NCI-H1417 (cell line): ENCODE measurements at places on chromosomes 2 and 18.

GRCh38 chr2:133235968-133236367 is 332.3 kb downstream of the NCKAP5 start:
- DNase-seq, result no peak

DNA sequence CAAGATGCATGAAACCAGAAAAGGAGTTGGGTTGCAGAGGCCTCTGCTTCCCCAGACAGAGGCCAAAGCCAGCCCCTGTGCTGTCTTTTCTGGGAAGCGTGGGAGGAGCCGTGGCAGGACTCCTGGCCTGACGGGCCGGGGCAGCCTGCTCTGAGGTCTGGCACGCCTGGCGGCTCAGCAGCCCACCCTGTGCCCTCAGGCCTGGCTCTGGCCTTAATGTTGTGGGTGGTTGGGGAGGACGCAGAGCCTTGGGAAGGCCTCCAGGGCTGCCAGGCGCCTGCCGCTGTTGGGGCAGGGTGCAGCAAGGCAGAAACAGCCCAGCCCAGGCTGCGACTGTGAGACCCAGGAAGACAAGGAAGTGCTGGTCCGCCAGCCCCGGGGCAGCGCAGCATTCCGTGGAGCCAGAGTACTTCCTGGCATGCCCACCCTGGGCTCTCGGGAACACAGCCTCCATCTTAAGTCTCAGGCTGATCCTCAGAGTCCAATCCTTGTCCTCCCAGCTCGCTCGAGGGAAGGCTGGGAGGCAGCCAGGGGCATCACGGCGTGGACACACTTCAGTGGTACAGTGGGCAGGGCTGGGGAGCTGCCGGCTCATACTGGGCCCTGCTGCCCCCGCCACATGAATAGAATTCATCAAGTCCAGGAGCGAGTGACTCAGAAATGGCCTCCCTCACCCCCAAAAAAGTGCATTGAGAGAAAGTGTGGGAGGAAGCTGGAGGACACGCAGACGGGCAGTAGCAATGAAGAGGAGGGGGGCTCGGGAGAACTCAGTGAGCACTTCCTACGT is 72.6 kb downstream of the EMX1 start:
- no peak for DNase-seq

DNA sequence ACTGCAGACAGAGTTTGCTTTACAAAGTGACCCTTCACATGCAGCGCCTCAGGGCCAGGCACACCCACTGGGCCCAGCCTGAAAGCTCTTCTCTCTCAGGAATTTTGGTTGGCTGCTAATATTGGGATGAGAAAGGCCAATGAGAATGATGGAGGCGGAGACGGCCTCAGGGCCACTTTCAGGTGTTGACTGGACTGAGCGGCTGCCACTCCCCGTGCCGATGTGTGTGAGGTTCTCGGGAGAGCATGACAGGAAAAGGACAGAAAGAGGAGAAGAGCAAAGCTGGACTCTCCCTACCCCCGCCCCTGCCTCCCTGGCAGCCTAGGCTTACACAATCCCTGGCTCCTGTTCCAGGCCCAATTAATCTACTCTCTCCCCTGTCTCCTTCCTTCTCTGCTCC is 155.7 kb downstream of the CELF4 start:
- peak; percentile 93 for DNase-seq

GRCh38 chr2:206263959-206264603 is 10.4 kb upstream of the ZDBF2 start:
- DNase-seq, result no peak

DNA sequence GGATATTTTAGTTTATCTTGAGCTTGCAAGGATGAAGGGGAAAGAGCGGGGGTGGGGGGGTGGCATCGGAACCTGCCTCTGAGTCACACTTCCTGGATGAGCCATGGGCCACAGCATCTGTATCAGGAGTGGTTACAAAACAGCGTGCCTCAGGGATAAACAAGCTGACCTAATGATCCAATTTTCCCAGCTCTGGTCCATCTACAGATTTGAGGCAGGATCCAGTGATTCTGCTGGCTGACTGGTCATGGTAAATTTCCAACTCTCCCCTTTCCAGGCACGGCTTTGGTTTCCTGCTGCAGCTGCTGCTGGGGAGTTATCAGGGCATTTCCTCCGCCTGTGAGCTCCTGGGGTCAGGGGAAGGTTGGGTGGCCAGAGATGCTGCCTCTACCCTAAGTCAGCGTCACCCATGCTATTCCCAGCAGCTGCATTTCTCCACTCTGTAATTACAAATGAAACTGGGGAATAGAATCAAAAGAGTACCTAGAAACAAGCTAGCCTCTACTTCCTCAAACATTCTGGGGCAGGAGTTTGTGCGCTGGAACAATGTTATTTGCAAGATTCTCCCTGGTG is 4.7 kb upstream of the HPCAL1 start:
- DNase-seq, result no peak

GRCh38 chr2:232894251-232894650 is 24.2 kb downstream of the SNORC start:
- DNase-seq, result no peak

DNA sequence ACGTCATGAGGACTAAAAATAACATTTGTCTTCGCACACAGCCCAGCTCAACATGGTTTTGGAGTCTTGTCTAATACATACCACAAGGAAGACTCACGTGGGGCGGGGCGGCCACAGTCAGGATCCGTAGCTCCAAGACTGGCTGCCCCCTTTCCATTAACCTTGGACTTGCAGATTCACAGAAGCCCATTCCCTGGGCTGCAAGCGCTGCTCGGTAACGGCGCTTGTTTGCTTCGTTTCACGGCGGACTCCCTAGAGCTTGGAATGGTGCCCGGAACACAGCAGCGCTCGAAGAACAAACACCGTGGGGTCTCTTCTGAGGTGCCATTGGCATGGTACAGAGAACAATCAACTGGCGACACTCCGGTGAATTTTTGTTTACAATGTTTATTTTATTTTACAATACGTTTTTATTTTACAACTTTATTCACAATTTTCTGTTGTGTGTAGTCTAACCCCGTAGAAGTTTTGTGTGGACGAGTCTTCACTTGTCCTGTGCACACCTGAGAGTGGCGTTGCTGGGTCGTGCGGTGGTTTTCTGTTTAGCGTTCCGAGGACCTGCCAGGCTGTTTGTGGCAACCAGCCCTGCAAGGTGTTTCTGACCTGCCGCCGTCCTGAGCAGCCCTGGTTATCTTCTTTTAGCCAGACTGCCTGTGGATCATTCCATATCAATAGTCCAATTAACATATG is 126.5 kb downstream of the GALR1 start:
- DNase-seq, result peak; percentile 53

DNA sequence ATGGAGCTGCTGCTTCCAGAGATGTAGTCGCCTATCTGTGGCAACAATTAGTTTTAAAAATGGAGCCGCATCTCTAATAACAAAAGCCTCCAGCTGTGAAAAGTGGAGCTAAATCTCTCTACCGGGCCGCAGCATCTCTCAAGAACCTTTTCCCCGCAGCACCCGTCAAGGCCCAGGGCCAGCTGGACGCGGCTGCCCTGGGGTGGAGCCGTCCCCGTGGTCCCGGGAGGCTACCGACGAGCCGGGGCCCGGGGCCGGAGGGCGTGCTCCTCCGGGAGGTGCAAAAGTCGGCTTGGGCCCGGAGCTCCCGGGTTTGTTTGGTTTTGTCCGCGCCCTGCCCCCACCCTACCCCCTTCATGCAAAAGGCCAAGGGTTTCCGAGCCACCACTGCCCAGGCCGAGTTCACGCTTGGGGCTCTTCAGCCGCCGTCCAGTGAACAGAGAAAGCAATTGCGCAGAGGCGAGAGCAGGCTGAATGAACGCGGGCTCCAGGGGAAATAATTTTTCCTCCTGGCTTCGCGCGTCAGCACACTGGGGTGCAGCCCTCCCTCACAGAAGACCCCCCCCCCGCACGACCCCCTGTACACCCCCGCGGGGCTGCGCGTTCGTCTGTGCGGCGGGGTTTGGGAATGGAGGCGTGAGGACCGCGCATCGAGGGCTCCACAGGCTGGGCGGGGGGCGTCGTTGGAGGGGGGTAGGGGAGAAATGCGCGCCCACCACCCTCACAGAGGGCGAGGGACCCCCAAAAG is 557 bp upstream of the GREB1L start:
- no peak for DNase-seq

DNA sequence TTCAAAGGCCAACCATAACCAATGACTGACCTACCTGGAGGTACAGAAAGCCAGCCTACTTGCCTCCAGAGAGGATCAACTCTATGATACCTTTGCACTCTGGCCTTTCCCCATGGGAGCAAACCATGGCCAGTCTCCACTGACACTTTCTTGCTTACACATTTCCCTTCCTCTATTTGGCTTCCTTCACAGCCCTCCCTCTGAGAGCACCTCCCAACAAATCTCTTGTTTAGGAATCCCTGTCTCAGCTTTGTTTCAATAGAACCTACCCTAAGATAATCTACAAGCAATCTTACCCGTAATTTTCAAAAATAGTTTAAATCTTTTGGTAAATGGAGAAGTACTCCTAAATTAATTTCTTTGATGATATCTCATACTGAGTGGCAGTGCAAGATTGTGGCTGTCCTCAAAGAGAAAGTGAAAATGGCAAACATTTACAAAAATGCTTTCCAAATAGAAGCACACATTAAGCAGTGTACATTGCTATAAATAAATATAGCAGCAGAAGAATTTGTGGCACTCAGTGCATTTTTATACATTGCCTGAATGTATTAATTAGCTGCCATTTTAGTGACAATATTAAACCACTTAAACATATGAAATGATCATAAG is 140.6 kb downstream of the CCDC148 start:
- no peak for DNase-seq

- no peak for DNase-seq
Observed at GRCh38 chr18:5461041-5461440, 82.8 kb downstream of the EPB41L3 start.

DNA sequence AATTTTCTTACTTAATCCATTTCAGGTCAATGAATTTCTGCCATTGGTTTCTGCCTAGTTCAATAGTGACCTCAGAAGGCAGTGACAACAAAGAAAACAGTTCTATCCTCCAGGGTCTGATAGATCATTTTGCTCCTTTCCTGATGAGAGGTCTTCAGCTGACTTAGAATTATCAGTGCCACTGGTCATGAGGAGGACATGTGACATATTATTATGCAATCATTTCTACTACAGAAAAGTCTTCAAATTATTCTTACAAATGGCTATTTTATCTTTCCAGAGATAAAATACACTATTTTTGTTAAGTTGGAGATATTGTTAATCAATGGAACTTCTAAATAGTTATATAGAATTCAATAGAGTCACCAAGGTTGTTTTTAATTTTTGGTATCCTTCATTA is 360.0 kb upstream of the GALNT5 start:
- no peak for DNase-seq

DNA sequence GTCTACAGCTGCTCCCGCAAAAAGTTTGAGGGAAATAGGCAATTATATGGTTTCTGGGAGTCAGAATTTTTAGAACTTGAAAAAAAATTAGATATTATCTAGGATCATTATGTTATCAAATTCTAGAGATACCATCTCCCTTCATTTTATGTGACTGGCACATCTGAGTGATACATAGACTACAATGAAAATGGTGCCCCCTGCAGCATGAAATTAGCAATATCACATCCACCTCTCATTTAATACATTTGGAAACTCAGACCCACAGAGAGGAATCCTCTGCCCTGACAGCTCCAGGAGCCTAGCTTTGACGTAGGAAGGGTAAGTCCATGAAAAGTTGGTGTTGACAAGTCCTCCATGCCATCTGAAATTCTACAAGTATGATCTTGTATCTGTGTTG is 381.6 kb downstream of the SUCLG1 start:
- DNase-seq, result peak; percentile 39

DNA sequence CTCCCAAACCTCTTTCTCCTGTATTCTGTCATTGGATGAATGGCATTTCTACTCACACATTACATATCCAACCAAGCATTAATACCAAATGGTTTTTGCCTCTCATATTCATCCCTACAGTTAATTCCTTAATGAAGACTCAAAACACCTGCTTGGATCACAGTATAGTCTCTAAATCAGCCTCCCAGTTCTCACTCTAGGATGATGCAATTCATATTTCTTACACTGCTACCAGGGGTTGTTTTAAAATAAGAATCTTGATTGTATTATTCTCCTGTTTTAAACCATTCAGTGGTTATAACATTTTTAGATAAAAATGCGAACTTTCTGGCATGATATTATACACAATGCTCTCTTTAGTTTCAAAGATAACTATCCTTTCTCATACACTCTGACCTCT is 281.4 kb upstream of the ZEB2 start:
- no peak for DNase-seq

GRCh38 chr2:69434753-69435152 is 2.5 kb downstream of the NFU1 start:
- DNase-seq, result no peak

DNA sequence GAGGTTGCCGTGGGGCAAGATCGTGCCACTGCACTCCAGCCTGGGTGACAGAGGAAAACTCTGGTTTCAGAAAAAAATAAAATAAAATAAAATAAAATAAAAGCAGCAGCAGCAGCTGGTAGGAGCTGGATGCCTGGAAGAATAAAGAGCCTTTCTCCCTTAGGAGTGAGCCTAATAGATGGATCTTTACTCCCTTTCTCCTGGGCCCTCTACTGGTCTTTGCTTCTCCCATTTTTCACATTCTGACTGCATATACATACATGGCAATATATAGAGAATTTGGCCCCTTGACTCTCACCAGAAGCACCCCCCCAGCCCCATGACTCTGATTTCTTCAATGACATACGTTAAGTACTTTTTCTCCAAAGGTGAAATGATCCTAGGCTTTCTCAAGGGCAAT is 9.8 kb upstream of the MALT1 start:
- DNase-seq, result no peak

DNA sequence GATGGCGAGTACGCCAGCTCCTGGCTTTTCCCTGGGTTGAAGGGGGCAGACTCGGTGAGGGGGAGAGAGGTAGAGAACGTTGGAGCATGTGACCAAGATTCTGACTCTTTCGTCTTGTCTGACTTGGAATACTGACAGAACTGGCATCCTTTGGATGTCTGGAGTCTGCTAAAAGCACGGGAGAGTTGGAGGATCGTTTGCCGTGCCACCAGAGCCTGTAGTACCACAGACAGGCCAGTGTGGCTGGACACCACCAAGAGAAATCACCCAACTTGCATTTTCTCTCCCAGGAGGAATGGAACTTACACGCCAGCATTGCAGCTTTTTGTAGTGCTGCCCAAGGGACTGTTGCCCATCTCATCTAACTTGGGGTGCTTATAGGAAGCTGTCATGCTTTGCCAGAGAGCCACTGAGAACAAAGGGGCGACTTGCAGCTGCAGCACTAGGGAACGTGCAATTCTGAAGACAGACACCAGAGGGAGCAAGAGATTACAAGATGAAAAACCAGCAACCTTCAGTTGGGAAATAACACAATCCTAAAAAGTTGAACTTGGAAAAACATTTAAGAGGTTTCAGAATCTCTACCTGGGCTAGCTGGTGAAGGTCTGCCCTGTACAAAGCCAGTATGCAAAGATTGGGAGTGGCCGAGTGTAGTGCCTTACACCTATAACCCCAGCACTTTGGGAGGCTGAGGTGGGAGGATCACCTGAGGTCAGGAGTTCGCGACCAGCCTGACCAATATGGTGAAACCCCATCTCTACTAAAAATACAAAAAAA is 24.1 kb downstream of the PSMG2 start:
- peak; percentile 44 for DNase-seq

GRCh38 chr2:213806125-213806726 is 522.0 kb downstream of the SPAG16 start:
- DNase-seq, result peak; percentile 1

- DNase-seq, result no peak
Observed at GRCh38 chr18:23384778-23385736, 68.0 kb upstream of the RIOK3 start.

GRCh38 chr2:196217116-196217515 is 45.7 kb upstream of the STK17B start:
- DNase-seq, result no peak

GRCh38 chr2:8455236-8456150 is 226.4 kb upstream of the ID2 start:
- DNase-seq, result no peak
